ENCODE measurements at places on chromosomes 1 and 21.

GRCh38 chr1:4591926-4592325 lies 62.5 kb upstream of the AJAP1 start:
- no peak for DNase-seq

- DNase-seq, result no peak
These were observed 100.2 kb downstream of the RIPK4 start for GRCh38 chr21:41666641-41667081.

DNA sequence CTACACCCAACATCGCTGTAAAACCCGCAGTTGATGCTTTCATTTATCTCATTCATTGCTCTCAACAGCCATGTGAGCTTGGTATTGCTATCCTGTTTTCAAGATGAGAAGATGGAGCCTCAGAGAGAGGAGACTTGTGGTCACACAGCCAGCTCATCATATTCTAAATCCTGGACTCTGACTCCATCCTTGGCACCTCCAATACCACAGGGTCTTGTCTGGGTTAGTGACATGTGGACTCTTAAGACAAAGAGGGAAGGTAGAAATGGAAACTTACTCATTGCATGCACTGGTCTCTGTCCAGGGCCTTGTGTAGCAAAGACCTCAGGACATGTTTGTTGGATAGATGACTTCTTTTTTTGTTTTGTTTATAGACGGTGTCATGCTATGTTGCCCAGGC lies 7.0 kb upstream of the RNF19B start:
- DNase-seq, result no peak

- DNase-seq, result no peak
These were observed 246.9 kb upstream of the ST6GALNAC5 start for GRCh38 chr1:76620371-76620770.

- DNase-seq, result no peak
These were observed 129.7 kb upstream of the ADGRL2 start for GRCh38 chr1:81671038-81671437.

GRCh38 chr1:64421377-64421776 lies 48.6 kb upstream of the CACHD1 start:
- DNase-seq, result no peak

DNA sequence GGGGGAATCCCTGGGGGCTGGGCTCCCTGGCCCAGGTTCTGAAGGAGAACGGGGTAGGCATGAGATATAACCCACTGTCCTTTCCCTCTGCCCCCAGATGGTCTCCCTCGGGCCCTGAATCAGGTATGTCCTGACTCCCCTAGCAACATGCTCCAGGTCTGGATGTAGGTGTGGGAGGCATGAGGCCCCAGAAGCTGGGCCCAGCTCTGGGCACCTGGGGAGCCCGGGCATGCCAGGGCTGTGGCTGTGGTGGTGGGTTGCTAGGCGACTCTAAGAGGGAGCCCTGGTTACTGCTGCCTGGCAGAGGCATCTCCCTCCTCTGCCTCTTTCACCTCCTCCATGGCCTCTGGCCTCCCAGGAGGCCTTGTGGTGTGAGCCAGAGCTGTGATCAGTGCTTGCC lies 16.2 kb downstream of the FOXO6 start:
- DNase-seq, result no peak

- no peak for DNase-seq
These were observed 18.2 kb upstream of the IFI6 start for GRCh38 chr1:27690183-27690582.

DNA sequence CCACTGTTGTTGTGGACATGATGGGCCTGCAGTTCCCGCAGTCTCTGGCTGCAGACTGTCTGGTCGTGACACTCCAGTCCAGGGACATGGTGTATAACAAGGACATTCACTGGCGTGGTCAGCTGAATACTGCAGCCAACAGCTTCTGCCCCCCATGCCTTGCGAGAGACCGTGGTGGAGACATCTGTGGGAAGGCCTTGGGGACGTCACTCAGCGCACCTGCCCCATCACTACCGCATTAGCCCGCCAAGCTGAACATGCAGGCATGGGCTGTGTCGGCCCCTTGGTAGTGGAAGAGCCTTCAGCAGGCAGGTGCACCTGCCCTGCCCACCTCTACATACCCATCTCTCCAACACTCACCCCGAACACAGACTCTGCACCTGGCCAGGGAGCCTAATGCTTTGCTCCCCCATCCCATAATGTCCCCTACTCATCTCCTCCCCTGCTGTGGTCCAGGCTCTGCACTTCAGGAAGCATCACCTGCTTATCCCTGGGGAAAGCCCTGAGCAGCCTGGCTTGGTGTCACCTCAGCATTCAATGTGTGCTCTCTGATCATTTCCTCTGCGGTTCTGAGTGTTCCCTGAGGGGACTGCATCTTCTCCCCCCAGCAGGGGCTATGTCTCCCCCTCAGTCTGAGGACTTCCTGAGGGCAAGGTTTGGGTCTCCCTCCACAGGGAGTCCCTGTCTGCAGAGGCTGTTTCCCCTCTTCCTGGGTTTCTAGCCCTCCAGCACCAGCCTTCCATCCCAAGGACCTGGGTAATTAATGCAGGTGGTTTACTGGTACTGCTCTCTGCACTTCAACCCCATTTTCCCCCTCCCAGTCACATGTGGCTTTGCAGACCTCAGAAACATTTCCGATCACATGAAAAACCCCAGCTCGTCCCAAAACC lies 3.2 kb downstream of the PGLYRP4 start:
- no peak for DNase-seq

GRCh38 chr1:3062616-3063378 lies 6.2 kb upstream of the PRDM16 start:
- no peak for DNase-seq

DNA sequence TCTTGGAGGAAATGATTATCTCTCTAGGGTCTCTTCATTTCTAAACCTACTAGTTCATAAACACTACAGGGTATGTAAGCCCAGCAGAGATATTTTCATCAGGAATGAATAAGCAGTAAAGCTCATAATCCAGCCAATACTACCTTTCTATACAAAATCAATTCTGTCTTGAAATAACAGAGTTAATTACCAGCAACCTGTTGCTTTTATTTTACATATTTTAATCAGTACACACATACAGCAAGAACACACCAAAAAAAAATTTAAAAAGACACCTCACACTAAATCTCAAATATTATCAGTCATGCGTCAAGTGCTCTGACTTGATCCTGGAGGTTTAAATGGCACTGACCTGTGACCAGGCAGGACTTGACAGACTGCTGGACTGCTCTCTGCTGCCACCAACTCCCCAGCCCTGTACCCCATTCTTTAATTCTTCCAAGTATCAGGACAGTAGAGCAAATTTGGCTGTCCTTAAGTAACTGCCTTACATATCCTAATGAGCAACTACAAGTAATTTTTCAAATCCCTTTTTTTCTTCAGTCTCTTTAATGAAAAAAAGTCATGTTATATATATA lies 98.5 kb downstream of the CDC42BPA start:
- no peak for DNase-seq

DNA sequence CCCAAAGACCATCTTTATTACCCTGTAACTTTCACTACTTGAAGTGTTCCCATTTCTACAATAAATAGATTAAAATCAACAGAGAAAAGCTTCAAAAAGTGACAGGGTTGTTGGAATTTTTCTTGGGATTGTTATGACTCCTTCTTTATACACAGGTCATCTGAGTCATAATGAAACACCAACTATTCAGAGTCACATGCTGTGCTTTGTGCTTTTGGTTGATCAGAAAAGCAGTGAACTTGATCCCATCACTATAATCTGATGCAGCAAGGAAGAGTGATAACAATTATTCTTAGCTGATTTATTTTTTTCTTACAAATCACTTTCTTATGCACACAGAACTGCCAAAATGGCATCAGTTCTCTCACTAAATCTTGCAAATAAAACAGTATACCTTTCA lies 422.9 kb downstream of the PTBP2 start:
- no peak for DNase-seq

DNA sequence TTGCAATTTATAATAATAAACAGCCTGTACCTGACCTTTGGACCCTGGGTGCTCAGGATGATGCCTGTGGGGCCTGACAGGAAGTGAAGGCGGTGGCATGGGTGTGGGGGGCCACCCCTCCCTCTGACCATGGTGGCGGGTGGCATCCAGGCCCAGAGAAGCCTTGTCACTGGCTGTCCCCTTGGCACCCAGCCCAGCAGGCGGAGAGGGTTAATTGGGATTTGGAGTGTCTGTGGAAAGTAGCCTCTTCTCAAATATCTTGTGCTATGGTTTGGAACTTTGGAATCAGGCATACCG lies 20.5 kb downstream of the SOX13 start:
- DNase-seq, result no peak

- no peak for DNase-seq
These were observed 41.5 kb downstream of the UBE4B start for GRCh38 chr1:10074059-10074851.

DNA sequence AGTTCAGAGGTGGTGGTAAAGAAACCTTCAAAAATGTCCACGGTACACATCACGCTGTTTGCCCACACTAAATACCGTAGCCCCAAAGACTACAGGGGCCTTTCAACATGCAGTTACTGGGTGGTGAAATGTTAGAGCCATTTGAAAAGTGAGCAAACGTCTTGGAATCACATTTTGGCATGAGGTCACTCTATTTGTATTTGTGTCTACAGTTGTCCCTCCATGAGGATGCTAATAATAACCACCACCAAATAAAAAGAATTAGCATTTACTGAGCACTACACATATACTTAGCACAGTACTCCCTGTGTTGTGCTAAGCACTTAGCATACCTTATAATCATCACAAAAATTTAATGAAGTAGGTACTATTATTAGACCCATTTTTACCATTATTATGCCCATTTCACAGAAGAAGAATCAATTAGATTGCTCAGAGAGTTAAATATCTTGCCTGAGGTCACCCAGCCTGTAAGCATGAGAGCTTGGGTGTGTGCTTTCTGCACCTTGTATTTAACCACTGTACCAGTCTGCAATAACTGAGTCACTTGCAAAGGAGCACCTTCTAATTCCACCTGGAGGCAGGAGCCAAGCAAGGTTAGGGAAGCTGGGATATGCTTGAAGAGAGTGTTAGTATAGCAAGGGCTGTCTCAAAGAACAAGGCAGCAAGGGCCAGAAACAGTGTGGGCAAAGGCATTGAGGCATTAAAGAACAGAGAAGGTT lies 57.4 kb downstream of the DNTTIP2 start:
- DNase-seq, result no peak

DNA sequence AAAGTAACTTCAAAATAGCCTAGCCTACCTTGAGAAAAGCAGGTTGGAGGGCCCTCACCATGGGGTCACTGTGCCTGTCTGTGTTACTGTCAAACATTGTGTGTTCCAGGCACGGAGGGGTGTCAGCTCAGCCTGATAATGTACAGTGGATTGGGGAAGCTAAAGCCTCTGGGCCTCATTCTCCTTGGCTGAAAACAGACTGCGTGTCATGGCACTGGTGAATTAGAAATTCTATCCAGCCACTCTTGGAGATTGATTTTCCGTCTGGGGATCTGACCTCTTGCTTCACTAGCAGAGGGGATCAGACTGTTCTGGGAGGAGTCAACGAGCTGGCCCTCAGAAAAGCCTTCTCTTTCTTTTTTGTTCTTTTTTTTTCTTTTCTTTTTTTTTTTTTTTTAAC lies 123.5 kb upstream of the HOOK1 start:
- DNase-seq, result no peak

DNA sequence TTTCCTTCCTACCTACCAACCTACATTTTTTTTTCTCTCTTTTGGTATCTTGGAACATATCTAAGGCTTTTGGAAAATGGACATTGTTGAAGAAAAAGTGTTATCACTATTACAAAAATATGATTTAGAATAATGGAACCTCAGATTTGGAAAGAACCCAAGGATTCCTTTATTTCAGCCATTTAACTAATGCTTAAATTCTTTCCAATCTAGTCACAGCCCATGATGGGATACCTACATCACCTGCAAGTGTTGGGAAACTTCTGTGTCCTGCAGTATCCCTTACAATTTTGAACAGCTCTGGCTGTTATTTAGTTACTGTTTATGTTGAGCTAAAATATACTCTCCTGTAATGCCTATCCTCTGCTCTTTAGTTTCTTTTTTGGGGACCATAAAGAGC lies 22.3 kb upstream of the APOBEC4 start:
- no peak for DNase-seq

- no peak for DNase-seq
These were observed 43.9 kb upstream of the IL20 start for GRCh38 chr1:206821493-206821892.

DNA sequence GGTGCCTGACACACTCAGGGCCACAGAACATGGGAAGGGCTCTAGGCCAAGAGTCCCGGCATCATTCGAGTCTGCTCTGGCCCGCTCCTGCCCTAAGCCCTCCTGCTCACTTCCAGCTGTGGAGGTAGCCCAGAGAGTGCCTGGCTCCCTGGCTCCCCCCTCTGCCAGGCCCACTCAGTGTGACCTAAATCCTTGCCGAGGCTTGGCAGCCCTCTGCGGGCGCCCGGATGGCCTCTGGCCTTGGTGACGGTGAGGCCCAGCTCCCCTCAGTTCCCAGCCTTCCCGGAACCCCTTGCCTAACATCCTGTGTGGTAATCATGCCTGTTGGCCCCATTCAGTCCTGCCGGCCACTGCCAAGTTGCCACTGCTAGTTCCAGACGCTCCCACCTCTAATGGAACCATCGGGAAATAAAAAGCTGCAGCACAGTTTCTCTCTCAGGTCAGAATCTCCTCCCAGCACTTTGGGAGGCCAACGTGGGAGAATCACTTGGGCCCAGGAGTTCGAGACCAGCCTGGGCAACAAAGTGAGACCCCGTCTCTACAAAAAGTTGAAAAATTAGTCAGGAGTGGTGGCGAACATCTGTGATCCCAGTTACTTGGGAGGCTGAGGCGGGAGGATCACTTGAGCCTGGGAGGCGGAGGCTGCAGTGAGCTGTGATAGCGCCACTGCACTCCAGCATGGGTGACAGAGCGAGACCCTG lies 1.2 kb upstream of the H6PD start:
- DNase-seq, result no peak

GRCh38 chr1:46168477-46168876 lies 6.4 kb upstream of the TSPAN1 start:
- no peak for DNase-seq

DNA sequence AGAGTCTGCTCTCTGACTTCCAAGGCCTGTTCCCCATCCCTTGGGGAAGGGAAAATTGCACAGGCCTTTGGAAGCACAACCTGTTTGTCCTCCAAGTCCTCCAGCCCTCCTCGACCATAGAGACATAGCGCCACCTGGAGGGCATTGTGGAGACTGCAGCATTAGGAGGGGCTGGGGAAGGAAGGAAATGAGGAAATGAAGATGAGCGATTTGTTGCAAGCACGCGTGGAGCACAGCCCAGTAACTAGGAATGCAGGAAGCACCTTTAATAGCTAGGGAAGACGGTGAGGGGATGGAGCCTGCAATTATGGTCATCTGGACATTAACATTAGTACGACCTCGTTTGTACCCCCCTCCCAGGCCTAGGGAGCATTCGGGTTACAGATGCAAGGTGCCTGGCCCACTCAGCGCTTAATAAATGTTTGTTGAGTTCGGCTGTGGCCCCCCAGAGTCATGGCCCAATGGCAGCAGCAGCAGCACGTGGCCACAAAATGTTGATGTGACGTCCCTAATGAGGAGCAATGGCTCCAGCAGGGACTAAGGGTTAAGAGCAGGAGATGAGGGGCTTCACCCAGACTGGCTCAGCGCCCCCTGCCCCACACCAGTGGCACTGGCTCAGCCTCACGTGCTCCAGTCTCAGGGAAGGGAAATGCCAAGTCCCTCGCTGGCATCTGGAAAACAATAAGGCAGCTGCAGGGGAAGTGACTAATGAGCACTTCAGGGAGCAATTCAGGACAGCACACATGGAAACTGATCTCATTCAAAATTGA lies 8.0 kb upstream of the CAMK2N1 start:
- peak; percentile 27 for DNase-seq

GRCh38 chr1:79374397-79374796 lies 367.9 kb upstream of the ADGRL4 start:
- no peak for DNase-seq

Measured in NCI-H2081 treated with DMSO at 0.1 percent for 48 hours (cell line).